Cardiac atrium fibroblast (primary cell): ENCODE measurements at places on chromosomes 1 and 21. TPM values are rescaled to one million over a fixed set of nuclear protein-coding genes. Genes with fewer than 3 reads are reported as not detected.

Gene DMBX1
- not detected in 2 replicates for total RNA-seq

Gene KRTAP19-1
- total RNA-seq: not detected in 2 replicates

Gene URB1
- 10.5 and 14.3 TPM in 2 replicates for total RNA-seq

Gene PRR9
- total RNA-seq: not detected in 2 replicates

Gene TXNIP
- total RNA-seq: 302 and 306 TPM in 2 replicates

Gene APOBEC4
- total RNA-seq: not detected in 2 replicates

Gene CACNA1S
- total RNA-seq: not detected in 2 replicates

Gene KANK4
- total RNA-seq: not detected in 2 replicates

Gene PTGFR
- 0.32 TPM in 1 of 2 replicates, not detected in the other for total RNA-seq

Gene FCRL6
- not detected in 2 replicates for total RNA-seq

Gene PGLYRP3
- total RNA-seq: not detected in 2 replicates

Gene OR6K3
- total RNA-seq: not detected in 2 replicates

Gene FCRL5
- not detected in 2 replicates for total RNA-seq

Gene FAM177B
- total RNA-seq: not detected in 2 replicates

Gene BTBD19
- 2.7 and 6.2 TPM in 2 replicates for total RNA-seq

Gene FMO1
- not detected in 2 replicates for total RNA-seq

Gene PAFAH2
- 3.1 and 10.3 TPM in 2 replicates for total RNA-seq

Gene GBP2
- total RNA-seq: 9.6 and 12.6 TPM in 2 replicates

Gene NHLH1
- total RNA-seq: not detected in 2 replicates

Gene AMY1A
- not detected in 2 replicates for total RNA-seq

Gene CD1C
- not detected in 2 replicates for total RNA-seq

Gene RNF186
- not detected in 2 replicates for total RNA-seq

Gene NID1
- total RNA-seq: 167 and 328 TPM in 2 replicates

Gene AMY1B
- total RNA-seq: not detected in 2 replicates

Gene SH2D1B
- not detected in 2 replicates for total RNA-seq

Gene LYPD8
- not detected in 2 replicates for total RNA-seq
